ENCODE measurements at places on chromosomes 2 and 18.

- no peak for DNase-seq
- no peaks in the 10 kb centered on the region for H3K4me1 ChIP-seq
- no peak overlapping the region for H3K4me3 ChIP-seq
- no peak overlapping the region for H3K27ac ChIP-seq
- H3K36me3 ChIP-seq, result no peaks in the 10 kb centered on the region
These were observed 84.1 kb downstream of the CTIF start for GRCh38 chr18:48622911-48623431.

DNA sequence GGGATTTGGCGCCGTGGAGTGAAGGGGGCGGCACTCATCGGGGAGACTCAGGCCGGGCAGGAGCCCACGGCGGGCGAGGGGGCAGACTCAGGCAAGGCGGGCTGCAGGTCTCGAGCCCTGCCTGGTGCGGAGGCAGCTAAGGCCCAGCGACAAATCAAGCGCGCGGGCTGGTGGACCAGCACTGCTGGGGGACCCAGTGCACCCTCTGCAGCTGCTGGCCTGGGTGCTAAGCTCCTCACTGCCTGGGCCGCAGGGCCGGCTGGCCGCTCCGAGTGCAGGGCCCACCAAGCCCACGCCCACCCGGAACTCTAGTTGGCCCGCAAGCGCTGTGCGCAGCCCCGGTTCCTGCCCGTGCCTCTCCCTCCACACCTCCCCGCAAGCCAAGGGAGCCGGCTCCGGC is 26.2 kb upstream of the SPP2 start:
- H3K36me3 ChIP-seq, result no peaks in the 10 kb centered on the region
- H3K4me3 ChIP-seq, result no peak overlapping the region
- H3K4me1 ChIP-seq, result peaks cover 46% of the 10 kb centered on the region
- H3K27me3 ChIP-seq, result no peaks in the 10 kb centered on the region

DNA sequence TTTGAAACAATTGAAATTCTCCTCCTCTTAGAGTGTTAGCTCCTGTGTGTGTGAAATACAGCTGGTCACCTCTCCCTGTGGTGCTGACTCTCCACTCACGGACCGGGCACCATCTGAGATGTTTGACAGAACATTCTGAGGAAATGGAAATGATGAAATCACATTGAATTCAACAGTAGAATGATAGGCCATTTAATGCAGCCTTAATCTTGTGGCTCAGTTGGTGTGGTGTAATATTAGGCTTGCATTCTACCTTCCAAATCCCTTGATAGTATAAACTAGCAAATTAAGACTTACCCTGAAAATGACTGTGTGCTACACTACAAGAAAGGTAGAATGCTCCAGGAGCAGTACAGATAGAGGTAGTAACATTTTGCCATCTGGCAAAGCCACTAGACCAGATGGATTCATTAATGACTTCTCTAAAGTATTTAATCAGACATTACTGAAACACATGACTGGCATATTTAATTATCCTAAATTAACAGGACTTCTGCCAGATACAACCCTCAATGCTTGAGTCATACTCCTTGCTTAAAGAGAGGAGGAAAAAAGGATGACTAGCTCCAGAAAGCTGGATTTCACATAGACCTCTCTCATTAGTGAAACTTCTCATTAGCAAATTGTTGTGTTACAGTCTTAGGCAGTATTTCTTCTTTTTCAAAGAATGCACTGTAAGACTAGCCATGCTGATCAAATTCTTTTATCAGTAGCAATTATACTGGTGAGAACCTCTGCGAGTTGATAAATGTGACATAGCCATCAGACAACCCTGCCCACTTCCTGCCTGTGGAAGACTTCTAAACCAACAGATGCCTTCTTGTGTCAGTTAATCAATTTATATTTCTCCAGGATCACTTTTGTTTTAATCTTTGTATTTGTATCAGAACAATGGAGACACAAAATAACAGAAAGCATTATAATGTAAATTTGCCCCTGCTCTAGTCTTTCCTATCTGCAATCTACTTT is 80.6 kb downstream of the EML6 start:
- no peaks in the 10 kb centered on the region for H3K36me3 ChIP-seq
- H3K27me3 ChIP-seq, result peaks cover 3% of the 10 kb centered on the region
- no peak overlapping the region for H3K4me3 ChIP-seq
- H3K4me1 ChIP-seq, result no peaks in the 10 kb centered on the region

- H3K36me3 ChIP-seq, result no peaks in the 10 kb centered on the region
- H3K4me1 ChIP-seq, result peaks cover 39% of the 10 kb centered on the region
- no peak for DNase-seq
These were observed 210.1 kb upstream of the STON1 start for GRCh38 chr2:48319863-48320262.

DNA sequence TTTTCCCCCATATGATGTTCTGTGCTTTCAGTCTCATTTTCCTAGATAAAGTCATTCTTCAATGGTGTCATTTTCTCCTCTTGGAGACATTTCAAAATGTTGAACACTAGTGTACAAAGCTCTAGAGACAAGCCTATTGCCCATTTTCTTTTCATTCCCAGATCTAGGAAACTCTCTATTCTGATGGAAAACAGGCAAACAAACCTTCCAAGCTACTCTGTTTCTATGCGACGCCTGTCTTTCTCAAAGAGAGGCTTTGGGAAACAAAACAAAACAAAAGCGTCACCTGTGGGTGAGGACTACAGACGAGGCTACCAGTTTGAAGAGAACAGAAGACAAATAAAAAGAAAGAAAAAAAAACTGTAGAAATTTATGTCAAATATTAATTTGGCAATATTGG is 311.0 kb downstream of the CBLN2 start:
- no peak overlapping the region for H3K27ac ChIP-seq
- H3K4me1 ChIP-seq, result no peaks in the 10 kb centered on the region
- no peak overlapping the region for H3K4me3 ChIP-seq
- H3K27me3 ChIP-seq, result no peaks in the 10 kb centered on the region

Data from CD4-positive, alpha-beta T cell (primary cell).